ENCODE measurements at places on chromosomes 13 and 19.
A peak's percentile ranks its signal among the peaks of the same experiment; 100 is the strongest.

DNA sequence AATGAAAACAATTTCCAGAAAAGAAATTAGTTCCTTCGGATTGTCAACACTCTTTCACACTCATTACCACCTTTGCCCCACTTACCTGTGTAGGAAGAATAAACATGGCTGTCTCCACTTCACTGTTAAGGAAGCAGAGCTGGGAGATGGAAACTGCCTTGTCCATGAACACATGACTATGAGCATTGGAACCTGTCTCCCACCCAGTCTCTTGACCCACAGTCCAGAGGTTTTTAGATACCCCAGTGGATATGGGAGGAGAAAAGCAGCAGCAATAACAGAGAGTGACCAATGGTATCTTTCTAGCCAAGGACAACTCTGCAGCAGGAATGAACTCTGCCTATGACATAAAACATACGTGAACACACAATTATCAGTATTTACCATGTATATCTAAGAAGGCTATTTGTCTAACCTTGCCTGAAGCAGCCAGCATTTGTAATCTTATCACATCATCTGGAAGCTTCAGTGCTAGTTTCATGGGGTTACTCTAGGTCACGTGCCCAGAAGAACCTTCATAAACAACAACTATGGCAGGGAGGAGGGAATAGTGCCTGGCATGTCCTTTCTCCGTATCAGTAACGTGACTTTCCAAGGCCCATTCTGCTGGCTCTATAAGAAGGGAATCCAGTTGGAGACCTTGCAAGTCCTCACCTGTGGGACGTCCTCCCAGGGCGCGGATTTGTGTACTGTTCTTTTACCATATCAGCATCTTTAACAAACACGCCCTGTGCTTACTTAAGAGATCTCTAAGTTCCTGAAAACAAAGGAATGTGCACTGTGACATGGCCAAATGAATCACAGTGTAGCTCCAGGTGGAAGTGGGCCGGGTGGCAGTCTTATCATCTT lies 221.8 kb upstream of the UBL3 start:
- no peak for DNase-seq

DNA sequence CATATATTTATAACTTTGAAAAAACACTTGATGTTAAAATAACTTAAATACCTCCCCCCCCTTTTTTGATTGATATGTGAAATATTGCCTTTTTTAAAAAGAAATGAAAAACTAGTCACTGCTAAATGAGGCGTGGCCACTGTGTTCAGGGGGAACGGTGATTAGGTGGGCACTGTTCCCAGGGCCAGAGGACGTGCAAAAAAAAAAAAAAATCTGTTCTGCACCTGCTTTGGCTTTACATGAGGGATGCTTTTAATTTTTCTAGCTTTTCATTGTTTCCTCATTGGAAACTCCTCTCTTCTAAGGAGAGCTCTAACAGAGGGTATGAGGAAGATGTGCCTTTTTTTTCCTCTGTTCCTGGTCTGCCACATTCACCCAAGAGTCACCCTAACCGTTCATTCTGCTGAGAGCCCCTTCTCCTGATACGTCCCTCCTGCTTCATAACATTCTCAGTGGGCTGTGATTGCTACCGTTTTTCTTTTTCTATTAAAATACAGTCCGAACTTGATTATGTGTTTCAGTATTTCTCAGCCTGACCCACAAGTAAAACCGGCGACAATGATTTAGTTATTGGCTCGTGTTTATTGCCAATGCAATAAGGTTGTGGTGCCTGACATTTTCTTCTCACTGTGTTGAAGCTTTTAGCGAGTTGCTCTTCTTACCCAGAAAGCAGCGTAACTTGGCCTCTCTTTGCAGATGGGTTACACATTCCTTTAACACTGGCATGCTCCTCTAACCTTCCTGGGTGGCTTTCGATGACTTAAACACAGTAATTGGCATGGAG lies 64.8 kb upstream of the ZNF536 start:
- DNase-seq: peak; percentile 61

DNA sequence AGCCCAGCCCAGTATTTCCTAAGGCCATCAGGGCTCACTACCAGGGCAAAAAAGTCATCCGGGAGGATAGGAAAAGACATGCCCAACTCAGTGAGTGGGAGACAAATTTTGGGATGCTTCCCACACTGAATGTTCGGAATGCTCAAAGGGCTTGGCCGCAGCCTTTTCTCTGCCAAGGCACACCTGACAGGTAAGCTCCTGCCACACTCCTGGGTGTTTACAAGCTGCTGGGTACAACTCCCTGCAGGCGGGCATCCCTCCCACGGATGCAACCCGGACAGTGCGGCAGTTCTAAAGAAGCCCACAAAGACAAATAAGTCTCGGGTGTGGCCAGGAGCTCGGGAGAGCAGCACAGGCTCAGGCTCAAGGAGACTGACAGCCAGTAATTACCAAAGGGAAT lies 28.1 kb downstream of the SLC7A1 start:
- DNase-seq: no peak

DNA sequence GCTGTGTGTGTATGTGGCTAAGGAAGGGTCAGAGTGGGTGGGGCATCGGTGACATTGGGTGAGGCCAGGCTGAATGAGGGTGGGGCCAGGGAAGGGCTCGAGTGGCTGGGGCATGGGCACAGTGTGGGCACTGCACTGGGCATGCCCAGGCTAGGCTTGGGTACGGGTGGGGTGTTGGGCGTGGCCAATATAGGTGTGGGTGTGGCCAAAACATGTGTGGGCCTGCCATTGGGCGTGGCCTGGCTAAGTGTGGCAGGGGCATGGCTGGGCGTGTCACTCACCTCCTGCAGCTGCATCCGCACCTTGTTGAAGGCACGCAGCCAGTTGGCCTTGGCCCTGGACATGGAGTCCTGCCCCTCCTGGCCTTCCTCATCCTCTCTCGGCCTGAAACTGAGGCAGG lies 33.2 kb downstream of the UNC13A start:
- DNase-seq: no peak

GRCh38 chr19:49820125-49820524 lies 2.0 kb downstream of the MED25 start:
- peak; percentile 37 for DNase-seq

- no peak for DNase-seq
Observed at GRCh38 chr13:51846756-51847155, 1.8 kb upstream of the TMEM272 start.

- DNase-seq: no peak
Observed at GRCh38 chr13:76745261-76746200, 140.7 kb downstream of the KCTD12 start.

All from NCI-H2171 treated with DMSO at 0.1 percent for 48 hours (cell line).